ENCODE measurements at places on chromosomes 5 and 9. TPM values are rescaled to one million over a fixed set of nuclear protein-coding genes. Genes with fewer than 3 reads are reported as not detected.

DNA sequence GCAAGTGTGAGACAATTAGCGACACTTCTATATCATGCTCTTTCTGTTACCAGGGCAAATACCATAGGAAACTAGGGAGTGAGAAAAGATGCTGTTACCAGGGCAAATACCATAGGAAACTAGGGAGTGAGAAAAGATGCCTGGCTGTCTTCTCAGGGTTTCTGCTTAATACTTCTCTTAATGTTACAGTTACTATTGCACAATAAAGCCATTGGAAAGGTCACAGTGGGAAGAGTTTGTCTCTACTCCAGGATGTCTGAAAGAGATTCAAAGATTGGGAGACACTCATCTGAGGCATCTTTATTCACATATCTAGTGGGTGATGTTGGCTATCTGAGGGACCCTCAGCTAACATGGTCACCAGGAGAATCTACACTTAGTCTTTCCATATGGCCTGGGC lies 431.7 kb upstream of the POU5F2 start:
- ATAC-seq: no peak

DNA sequence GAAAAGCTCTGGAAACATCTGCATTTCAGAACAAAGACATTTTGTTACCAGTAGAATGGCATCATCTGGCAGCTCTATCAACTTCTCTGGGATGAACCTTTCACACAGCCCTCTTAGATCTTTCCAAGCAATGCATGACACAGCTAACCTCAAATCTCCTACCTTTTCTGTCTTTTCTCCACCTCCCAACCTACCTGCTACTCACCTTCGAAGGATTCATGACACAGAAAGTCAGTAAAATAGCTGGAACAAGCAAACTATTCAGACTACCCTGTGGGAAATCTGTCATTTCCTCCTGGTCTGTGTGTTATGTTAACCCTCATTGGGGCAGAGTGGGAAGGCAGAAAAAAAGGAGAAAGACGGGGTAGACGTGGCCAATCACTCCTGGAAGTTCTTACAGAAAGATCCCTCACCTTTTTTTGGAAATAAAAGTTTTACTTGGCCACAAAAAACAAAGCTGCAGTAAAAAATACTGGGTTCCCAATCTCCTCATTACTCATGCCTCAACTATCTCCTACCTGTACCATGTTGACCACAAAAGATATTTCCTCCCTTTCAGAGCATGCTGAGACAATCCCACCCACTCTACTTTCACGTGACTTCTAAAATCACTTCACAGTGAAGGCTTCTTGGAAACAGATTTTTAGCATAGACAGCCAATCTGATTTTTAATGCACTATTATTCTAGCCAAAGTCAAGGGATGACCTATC lies 362.1 kb upstream of the RFX3 start:
- peak; percentile 43 for ATAC-seq

DNA sequence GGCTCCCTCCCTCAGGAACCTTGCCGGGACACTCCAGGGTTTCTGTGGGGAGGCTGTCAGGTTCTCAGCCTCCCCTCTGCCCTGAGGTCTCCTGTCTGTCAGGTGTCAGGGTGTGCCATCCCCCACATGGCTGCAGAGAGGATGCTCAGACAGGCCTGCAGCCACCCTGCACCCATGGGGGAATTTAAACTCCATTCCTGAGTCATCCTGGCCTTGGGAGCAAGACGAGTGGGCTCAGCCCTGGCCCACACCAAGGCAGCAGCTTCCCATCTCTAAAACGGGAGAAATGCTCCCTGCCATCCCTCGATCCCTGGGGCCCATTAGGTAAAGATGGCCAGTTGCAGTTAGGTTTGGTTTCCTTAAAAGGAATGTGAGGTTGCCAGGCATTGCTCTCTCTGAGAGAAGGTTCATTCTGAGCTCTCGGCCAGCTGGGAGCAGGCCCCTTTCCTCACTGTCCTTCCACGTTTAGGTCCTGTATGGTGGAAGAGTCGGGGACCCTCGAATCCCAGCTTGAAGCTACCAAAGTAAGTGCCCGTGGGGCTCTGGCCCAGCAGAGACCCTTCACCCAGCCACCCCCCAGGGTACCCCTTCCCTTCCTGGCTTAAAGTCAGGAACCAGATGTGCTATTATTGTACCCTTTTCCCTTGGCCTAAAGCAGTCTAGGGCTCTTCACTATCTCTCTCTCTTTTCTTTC lies 26.6 kb downstream of the DYNC2I2 start:
- no peak for ATAC-seq

GRCh38 chr9:110995420-110996340 lies 42.6 kb downstream of the LPAR1 start:
- ATAC-seq: no peak

- ATAC-seq: no peak
Measured at GRCh38 chr5:2251751-2252150, 369.0 kb upstream of the IRX4 start.

DNA sequence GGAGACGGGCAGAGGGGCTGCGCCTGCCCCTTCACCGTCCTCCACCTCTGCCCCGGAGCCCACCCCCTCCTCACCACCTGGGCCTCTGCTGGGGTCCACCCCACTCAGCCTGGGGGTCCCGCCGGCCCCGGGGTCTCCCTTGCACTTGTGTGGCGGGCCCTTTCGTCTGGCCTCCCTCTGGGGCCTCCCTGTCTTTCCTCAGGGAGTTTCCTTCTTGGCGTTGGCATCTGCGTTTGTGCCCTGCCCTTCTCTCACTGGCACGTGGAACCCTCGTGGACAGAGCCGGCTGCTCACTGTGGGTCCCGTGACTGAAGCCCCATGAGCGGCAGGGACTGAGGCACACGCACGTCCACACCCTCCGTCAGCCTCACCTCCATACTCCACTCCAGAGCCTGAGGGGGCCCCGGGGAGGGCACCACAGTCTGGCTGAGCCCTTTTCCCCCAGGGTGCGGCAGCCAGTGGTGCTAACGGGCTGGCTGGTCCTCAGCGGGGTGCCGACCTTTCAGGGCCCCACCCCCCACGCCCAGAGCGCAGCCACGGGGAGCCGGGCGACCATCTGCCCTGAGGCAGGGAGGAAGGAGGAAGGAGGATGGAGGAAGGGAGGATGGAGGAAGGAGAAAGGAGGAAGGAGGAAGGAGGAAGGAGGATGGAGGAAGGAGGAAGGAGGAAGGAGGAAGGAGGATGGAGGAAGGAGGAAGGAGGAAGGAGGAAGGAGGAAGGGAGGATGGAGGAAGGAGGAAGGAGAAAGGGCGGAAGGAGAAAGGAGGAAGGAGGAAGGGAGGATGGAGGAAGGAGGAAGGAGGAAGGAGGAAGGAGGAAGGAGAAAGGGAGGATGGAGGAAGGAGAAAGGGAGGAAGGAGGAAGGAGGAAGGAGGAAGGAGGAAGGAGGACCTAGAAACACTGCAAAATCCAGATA lies 53.0 kb upstream of the NRARP start:
- ATAC-seq: no peak

GRCh38 chr5:64954518-64954917 lies 185.8 kb downstream of the CWC27 start:
- ATAC-seq: peak; percentile 31

GRCh38 chr9:121249563-121249962 lies 18.4 kb upstream of the GSN start:
- ATAC-seq: peak; percentile 47

DNA sequence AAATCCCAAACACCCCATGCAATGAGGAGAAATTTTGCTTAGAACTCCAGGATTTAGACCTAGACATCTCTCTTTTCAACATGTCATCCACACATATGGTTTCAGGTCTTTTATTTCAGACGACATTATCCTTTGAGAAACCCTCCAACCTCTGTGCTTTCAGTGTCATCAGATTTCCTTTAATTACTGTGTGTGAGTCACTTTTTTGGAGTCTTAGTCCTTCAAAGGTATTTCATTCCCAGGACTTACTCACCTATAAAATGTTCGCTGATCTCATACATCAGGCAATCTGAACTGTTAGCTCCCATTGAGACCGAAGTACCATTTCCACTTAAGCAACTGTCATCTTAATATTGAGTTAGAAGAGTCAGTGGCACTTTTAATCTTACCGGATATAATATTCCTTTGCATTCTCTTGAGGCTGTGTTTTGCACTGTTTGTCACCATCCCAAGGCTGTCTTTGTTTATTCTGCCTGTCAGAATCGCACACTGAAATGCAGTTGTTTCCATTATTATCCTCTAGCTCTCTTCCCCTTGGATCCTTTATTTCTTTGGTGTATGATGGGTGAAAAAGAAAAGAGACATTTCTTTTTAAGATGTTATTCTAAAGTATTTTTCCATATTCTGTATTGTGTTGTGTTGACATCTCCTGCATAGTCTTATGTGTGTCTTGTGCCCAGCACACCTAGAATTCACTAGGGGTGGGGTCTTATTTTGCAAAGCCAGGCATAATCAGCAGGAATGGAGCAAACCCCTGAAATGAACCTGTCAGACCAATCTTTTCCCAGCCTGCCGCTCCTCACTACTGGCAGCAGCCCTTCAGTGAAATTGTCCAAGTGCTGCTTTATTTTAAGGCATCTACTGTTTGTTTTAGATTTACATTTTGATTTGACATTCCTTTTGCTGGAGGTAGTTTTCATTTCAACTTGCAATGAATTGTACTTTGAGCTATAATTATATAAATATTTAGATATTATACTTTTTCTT lies 155.4 kb downstream of the PAM start:
- no peak for ATAC-seq

DNA sequence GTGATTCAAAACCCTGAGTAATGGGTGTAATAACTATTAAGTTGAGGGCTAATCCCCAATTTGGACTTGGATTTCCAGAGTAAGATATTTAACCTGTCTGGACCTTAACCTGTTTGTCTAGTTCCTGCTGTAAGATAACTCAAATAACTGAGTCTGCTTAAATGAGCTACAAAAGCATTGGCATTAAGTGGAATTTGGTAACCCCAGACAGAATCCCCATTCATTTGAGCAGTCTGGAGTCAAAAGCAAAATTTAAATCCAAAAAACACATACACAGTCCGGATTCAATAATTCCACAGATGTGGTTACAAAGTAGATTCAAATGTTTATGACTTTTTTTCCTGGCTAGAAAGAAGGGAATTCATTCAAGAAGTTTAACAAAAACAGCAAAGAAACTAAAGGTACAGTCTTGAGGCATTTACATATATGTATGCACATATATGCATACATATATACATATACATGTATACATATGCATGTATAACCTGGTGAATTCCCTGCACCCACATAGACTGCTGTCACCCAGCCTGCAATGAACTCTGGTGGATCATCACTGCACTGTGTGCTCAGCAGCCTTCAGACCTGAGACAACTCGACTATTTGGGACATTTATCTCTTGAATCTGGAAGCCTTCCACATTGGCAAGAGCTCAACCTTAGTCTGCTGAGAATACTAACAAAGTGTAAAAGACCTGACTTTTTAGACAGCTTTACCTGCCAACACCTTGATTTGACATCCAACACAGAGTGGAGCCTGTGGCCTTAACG lies 205.4 kb downstream of the LURAP1L start:
- no peak for ATAC-seq

GRCh38 chr9:22911632-22912031 lies 465.0 kb downstream of the DMRTA1 start:
- no peak for ATAC-seq

GRCh38 chr5:64318175-64318574 lies 152.5 kb downstream of the RNF180 start:
- ATAC-seq: no peak

DNA sequence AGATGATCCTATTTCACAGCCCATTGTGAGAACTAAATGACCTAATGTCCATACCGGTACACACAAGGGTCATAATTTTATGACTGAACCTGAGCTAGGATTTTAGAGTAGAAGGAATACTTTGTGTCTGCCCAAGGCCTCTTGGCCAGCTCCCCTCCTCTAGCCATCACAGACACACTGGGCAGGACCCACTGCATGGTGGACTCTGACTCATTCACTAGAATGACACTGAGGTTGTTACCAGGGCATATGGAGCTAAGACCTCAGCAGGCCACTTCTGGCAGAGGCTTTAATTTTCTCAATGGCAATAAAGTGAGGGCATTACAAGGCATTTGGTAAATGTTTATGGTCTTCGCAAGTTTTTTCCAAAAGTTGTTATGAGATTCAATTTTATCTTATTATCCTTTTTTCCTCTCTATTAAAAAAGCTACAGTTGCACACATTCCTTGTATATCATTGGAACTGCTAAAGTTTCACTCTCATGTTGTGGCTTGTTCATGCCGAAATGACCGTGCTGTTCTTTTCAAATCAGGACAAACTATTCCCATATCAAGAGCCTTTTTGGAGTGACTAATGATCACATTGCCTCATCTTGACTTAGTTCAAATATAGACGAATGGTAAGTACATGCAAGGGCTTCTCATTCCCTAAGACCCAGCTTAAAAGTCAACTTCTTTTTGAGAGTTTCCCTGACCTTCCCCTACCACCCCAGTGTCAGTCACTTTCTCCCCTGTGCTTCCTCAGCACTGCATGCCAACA lies 595.7 kb downstream of the ACTL7B start:
- ATAC-seq: no peak

DNA sequence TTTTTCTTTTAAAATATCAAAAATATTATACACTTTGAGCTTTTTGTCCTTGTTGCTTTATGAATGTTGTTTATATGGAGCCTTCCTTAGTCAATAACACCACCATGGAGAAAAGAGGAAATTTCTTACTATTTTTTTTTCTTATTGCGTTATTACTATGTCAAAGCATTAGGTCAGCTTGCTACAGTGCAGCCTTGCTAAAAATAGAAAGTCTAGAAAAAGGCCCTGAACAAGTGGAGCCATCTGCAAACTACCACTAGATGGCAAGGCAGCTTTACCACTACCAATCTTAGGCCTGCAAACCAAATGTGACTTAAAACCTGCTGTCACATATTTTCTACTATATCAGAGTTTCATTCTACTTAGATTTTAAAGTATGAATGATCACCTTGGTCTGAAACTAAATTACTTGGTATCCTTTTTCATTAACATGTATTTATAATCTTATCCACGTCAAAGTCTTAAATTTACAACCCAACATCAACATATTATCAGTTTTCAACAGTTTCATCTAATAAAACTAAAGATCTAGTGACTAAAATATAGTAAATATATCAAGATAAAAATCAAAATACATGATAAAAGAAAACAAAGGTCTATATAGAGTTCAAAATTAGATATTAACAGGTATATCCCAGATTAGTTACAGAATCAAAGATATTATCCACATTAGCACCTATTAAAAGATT lies 113.1 kb upstream of the ACOT12 start:
- ATAC-seq: peak; percentile 89

The SCGB3A2 gene
- total RNA-seq: not detected

The WHRN gene
- 29.1 TPM for total RNA-seq

The PRSS3 gene
- total RNA-seq: not detected

The GPR21 gene
- 0.95 TPM for total RNA-seq

The C5orf22 gene
- total RNA-seq: 21.7 TPM

The DAB2IP gene
- total RNA-seq: 0.09 TPM

The BARHL1 gene
- not detected for total RNA-seq
